ENCODE measurements at places on chromosomes 1 and 21. TPM values are rescaled to one million over a fixed set of nuclear protein-coding genes. Genes with fewer than 3 reads are reported as not detected.

The GJA5 gene
- not detected for polyA plus RNA-seq

DNA sequence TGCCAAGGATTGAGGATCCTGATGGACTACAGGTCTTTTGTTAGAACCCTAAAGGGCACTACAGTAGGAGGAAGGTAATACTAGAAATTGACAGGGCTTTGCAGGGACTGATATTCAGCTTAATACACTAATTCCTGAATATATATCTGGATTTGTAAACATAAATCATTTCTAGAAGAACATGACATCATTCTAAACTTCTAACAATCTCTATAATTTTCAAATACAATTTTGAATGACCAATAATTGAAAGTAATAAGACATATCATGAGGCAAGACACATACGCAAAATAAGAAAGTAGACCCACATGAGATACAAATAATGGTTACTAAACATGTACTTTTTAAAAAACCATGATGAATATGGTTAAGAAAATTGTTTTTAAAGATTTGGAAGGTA lies 52.4 kb upstream of the LRRC8B start:
- H3K27ac ChIP-seq: no peak overlapping the region
- no peaks in the 10 kb centered on the region for H3K27me3 ChIP-seq
- H3K36me3 ChIP-seq: no peaks in the 10 kb centered on the region
- H3K4me3 ChIP-seq: no peak overlapping the region
- DNase-seq: no peak

DNA sequence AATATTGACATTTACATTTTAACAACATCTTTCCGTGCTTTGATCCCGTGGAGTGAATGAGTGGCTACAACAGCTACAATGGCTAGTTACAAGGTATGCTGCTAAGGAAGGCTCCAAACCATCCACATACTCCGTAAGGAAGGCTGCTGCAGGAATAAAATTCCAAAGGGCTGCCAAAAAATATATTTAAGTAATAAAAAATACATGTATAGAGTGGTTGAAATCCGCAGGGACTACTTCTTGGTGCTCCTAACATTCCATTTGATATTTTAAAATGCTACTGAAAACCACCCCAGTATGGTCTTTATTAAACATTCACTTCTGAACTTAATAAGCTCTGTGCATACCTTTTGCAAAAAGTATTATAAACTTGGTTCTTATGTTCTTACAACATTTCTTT lies 25.3 kb downstream of the TNFSF4 start:
- no peaks in the 10 kb centered on the region for H3K36me3 ChIP-seq
- H3K27ac ChIP-seq: no peak overlapping the region
- DNase-seq: no peak
- no peaks in the 10 kb centered on the region for H3K4me1 ChIP-seq
- H3K4me3 ChIP-seq: no peak overlapping the region

The TCHH gene
- not detected for polyA plus RNA-seq

The FAM110D gene
- polyA plus RNA-seq: not detected

DNA sequence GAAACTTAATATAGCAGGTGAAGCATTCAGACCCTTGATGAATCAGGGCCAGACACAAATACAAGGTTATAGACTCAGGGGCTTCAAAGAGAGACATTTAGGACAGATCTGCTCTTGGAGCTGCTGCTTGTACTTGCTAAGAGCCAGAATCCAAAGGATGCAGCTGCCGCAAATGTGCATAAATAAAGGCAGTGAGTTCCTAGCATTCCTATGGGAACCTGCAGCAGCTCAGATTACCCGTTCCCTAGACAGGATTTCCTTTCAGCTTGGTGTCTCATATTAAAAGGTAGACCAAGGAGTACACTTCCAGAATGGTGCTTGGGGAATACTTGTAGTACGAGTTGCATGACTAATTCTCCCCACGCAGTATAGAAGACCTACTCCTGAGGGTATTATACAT lies 9.7 kb upstream of the LRRC53 start:
- H3K36me3 ChIP-seq: no peaks in the 10 kb centered on the region
- H3K4me1 ChIP-seq: no peaks in the 10 kb centered on the region
- H3K27ac ChIP-seq: no peak overlapping the region
- DNase-seq: no peak
- no peak overlapping the region for H3K4me3 ChIP-seq

DNA sequence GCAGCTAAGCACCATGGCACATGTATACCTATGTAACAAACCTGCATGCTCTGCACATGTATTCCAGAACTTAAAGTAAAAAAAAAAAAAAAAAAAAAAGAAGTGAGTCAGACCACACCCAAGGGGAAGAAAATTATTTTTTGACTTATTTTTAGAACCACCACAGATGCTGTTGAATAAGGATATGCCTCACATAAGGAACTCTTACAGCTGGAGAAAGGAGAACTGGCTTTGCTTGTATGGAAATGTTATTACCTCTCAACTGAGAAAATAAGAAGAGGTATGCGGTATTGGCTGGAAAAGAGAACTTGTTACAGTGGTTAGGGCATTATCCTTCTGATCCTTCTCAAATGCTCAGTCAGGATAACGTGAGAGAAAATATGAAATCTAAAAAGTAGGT lies 27.5 kb upstream of the FCER1A start:
- H3K4me3 ChIP-seq: no peak overlapping the region
- no peaks in the 10 kb centered on the region for H3K27me3 ChIP-seq
- H3K4me1 ChIP-seq: no peaks in the 10 kb centered on the region
- H3K36me3 ChIP-seq: no peaks in the 10 kb centered on the region
- H3K27ac ChIP-seq: no peak overlapping the region

- no peak overlapping the region for H3K4me3 ChIP-seq
- H3K4me1 ChIP-seq: peaks cover 6% of the 10 kb centered on the region
These were observed 14.9 kb upstream of the IFNLR1 start for GRCh38 chr1:24201941-24202440.

DNA sequence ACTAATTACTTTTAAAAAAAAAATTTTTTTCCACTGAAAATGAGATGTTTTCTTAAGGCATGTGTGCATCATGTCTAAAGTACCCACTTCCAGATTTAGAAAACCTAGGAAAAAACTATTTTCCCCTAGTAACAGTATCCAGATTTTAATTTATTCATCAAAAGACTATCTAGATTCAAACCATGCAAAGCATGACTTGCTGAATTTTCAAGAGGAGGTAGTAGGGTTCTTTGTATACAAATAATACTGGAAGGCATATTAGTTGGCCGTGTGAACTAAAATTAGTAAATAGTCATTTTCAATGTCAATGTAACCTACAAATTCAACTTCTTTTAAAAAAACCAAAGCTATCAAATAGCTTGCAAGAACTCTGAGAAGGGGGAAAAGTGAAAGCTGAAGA lies 189.5 kb downstream of the CLEC20A start:
- no peak overlapping the region for H3K27ac ChIP-seq
- H3K4me1 ChIP-seq: no peaks in the 10 kb centered on the region
- no peak for DNase-seq
- no peaks in the 10 kb centered on the region for H3K27me3 ChIP-seq
- H3K36me3 ChIP-seq: no peaks in the 10 kb centered on the region

DNA sequence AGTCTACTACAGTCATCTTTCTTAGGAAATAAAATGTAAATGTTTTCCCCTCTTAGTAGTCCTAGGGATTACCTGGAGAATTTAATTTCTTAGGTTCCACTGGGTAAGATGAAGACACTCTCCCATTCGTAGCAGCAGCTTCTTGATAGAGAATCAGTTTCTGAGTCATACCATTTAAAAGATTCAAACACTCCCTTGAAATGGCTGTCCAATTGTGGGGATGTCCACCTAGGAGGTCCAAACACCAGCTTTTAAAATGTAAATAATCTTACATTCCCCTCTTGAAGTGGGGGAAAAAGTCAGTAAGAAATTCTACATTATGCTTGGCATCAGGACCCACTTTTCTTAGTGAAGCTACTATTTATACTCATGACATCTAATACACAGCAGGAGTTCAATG lies 37.5 kb downstream of the NDC1 start:
- no peaks in the 10 kb centered on the region for H3K27me3 ChIP-seq
- no peak overlapping the region for H3K4me3 ChIP-seq
- H3K4me1 ChIP-seq: no peaks in the 10 kb centered on the region
- DNase-seq: no peak
- no peak overlapping the region for H3K27ac ChIP-seq

DNA sequence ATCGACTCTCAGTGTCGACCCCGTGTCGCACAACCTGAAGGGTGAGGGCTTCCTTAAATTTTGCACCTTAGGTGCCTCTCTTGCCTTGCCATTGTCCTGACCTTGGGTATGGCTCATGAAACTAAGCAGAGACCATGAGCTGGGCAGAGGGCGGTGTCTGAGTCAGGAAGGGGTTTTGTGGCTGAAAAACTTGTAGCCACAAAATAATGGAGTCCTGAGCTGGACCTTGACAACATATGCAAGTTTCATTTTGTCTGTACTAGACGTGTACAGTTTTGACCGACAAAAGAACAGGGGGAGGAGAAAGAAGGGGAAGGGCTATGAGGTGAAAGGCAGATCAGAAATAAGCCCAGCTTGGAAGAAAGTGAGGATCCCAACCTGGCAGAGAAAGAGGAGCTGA lies 8.3 kb upstream of the RUNX1 start:
- H3K4me1 ChIP-seq: peaks cover 12% of the 10 kb centered on the region
- H3K27me3 ChIP-seq: no peaks in the 10 kb centered on the region
- H3K36me3 ChIP-seq: no peaks in the 10 kb centered on the region
- no peak overlapping the region for H3K4me3 ChIP-seq
- DNase-seq: no peak

The ALPL gene
- polyA plus RNA-seq: not detected

DNA sequence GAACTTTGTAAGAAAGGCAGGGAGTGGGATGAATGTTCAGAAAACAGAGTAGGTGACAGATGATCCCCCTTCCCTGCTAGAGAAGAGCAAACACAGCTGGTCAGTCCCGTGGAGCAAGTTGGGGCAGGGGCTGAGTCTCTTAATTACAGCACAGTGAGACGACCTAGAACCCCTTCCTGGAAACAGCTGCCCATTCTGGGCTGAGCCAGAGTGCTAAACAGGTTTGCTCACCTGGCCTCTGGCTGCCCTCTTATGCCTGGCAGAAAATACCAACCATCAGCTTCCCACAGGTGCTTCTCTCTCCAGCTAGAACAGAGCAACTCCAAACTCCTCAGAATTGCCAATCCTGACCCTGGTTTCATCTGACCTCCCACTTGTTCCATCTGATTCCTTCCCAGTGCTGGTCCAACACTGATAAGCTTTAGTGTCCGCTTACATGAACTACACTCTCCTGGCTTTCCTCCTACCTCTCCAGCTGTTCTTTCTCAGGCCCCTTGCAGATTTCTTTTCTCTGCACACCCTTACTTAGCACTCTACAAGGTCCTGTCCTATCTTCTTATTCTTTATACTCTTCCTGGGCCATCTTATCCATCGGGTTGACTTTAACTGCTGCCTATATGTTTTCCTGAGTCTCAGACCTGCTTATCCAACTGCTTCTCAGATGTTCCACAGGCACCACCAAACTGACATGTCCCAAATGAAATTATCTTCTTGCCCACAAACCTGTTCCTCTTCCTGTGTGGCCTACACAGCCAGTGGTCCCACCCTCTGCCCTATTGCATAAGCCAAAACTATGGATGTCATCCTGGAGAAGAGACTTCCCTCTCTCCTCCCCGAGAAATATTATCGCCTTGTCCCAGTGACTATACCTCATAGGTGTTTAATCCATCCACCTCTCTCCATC lies 22.6 kb upstream of the COL9A2 start:
- no peaks in the 10 kb centered on the region for H3K36me3 ChIP-seq
- peaks cover 32% of the 10 kb centered on the region for H3K4me1 ChIP-seq
- H3K27ac ChIP-seq: no peak overlapping the region
- no peak overlapping the region for H3K4me3 ChIP-seq

The PPIH gene
- polyA plus RNA-seq: 82.0 TPM

GRCh38 chr21:38773099-38774061 lies 32.3 kb upstream of the ETS2 start:
- no peak overlapping the region for H3K27ac ChIP-seq
- peaks cover 18% of the 10 kb centered on the region for H3K4me1 ChIP-seq
- H3K27me3 ChIP-seq: no peaks in the 10 kb centered on the region

The TTC39A gene
- polyA plus RNA-seq: not detected

DNA sequence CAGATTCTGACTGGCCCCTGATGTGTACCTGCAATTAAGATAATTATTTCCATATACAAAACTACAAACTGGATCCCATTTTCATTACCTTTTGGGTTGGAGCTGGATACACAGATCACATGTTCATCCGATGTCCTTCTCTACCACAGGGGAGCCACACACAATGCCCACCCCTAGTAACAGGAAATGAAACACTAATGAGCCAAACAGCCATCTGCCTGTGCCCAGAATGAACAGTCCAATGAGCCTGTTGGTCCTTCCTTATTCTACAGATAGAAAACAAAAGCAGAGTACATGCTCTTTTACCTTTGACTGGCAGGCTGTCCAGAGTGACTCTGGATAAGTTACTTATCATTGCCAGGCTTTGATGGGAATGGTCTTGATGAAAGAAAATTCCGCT lies 68.6 kb downstream of the SIPA1L2 start:
- H3K4me1 ChIP-seq: no peaks in the 10 kb centered on the region
- no peaks in the 10 kb centered on the region for H3K27me3 ChIP-seq
- no peak overlapping the region for H3K27ac ChIP-seq
- no peaks in the 10 kb centered on the region for H3K36me3 ChIP-seq
- no peak overlapping the region for H3K4me3 ChIP-seq

DNA sequence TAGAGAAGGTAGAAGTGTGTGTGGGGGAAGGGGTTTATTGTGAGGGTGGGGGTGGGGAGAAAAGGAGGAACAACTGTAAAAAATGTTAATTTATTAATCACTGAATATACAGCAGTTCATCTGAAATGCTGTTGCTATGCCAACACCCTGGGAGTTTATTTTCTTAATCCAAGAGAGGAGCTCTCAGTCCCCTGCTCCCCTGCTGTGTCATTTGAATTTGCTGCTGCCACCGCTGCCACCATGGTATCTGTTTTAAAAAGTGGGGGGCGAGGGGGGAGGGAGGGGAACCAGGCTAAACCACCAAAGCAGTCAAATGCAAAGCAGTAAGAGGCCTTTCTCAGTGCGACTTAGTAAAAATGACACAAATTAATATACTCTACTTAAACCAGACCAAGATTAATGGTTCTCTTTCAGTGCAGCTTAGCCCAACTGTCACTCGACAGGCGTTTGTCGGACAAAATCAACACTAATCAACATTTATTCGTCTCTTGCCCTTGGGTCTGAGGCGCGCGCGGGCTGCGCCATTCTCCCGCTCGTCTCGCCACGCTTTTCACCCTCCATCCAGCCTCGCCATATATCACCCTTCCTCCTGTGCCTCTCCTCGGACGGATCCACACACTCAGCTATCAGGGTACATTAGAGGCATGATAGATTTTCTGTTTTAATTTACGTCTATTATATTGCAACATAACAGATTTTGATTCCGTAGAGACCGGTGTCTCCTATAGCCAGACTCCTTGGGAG lies 76.2 kb downstream of the PBX1 start:
- no peaks in the 10 kb centered on the region for H3K36me3 ChIP-seq
- no peak overlapping the region for H3K27ac ChIP-seq
- H3K27me3 ChIP-seq: no peaks in the 10 kb centered on the region
- H3K4me1 ChIP-seq: no peaks in the 10 kb centered on the region
- DNase-seq: no peak

DNA sequence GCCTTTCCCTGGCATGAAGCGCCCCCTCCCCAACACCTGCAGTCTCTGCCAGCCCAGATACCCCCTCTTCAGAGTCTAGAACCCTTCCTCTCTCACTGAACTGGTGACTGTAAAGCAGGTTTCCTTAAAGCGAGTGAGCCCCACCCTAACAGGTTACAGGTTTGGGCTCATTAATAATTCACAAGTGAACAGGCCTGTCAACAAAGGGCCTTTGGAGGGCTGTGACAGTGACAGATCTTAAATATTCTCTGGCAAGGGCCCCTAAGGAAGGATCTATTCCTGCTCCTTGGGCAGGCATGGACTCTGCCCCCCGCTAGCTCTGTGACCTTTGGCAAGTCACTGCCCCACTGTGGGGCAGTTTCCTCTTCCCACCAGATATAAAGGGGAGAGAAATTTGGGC lies 5.6 kb upstream of the TTC39A start:
- H3K27ac ChIP-seq: no peak overlapping the region
- no peak overlapping the region for H3K4me3 ChIP-seq
- peaks cover under 1% of the 10 kb centered on the region for H3K4me1 ChIP-seq
- DNase-seq: no peak
- no peaks in the 10 kb centered on the region for H3K27me3 ChIP-seq
